Type B pancreatic cell (in vitro differentiated cells): ENCODE measurements at places on chromosomes 1 and 21. TPM values are rescaled to one million over a fixed set of nuclear protein-coding genes. Genes with fewer than 3 reads are reported as not detected.

DNA sequence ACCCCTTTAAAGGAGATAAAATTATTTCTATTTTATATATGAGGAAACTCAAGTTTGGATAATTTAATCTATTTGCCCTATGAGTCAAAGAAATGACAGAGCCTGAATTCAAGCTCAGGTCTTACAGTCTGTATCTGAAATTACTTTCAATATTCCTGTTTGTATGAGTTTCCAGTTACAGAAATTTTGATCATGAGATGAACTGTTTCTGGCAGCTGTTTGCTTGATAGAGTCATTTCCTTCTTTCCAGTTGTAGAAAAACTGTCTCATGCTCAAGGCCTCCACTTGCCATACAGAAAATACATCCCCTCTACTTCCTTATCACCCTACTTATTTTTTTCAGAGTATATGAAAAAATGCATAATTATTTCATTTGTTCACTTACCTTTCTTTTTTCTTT, 87.6 kb downstream of the PTPRC start:
- no peak overlapping the region for H3K27ac ChIP-seq
- H3K4me3 ChIP-seq = no peak overlapping the region
- no peaks in the 10 kb centered on the region for H3K27me3 ChIP-seq
- DNase-seq = no peak
- no peaks in the 10 kb centered on the region for H3K4me1 ChIP-seq

- no peaks in the 10 kb centered on the region for H3K27me3 ChIP-seq
- H3K36me3 ChIP-seq = peaks cover 22% of the 10 kb centered on the region
- no peaks in the 10 kb centered on the region for H3K4me1 ChIP-seq
- no peak overlapping the region for H3K4me3 ChIP-seq
- no peak overlapping the region for H3K27ac ChIP-seq
These were observed 58.1 kb downstream of the NEK7 start for GRCh38 chr1:198214924-198215323.

- no peaks in the 10 kb centered on the region for H3K27me3 ChIP-seq
- H3K4me1 ChIP-seq = peaks cover 27% of the 10 kb centered on the region
- no peak for DNase-seq
- H3K4me3 ChIP-seq = no peak overlapping the region
- H3K36me3 ChIP-seq = no peaks in the 10 kb centered on the region
- H3K27ac ChIP-seq = no peak overlapping the region
These were observed 59.5 kb downstream of the TOMM20 start for GRCh38 chr1:235069176-235069575.

DNA sequence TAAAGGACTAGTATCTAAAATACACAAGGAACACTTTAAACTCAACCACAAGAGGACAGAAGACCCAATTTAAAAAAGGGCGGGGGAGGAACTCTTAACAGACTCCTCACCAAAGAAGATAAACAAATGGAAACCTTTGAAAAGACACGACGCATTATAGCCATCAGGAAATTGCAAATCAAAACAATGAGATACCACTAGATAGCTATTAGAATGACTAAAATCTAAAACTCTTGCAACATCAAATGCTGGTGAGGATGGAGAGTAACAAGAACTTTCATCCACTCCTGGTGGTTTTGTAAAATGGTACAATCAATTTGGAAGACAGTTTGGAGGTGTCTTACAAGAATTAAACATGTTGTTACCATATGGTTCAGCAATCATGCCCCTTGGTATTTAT, 708.2 kb downstream of the BRINP3 start:
- H3K27me3 ChIP-seq = no peaks in the 10 kb centered on the region
- no peaks in the 10 kb centered on the region for H3K4me1 ChIP-seq
- no peaks in the 10 kb centered on the region for H3K36me3 ChIP-seq
- H3K4me3 ChIP-seq = no peak overlapping the region

- no peaks in the 10 kb centered on the region for H3K27me3 ChIP-seq
- no peak overlapping the region for H3K27ac ChIP-seq
- H3K4me1 ChIP-seq = peaks cover 3% of the 10 kb centered on the region
- H3K4me3 ChIP-seq = no peak overlapping the region
These were observed 96.9 kb downstream of the NEK7 start for GRCh38 chr1:198253668-198254067.

DNA sequence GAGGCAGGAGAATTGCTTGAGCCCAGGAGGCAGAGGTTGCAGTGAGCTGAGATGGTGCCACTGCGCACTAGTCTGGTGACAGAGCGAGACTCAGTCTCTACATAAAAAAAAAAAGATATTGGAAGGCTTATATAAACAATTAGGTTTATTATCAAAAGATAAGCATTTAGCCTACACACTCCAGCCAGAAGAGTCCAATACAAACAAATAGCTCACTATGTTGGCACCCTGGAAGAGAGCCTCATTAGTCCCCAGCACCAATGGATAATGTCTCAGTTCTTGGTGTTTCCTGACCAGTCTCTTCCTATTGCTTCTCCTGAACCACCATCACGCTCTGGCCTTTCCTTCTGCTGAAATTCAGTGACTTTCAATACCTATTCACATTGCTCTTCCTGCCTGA, 48.6 kb upstream of the ATP1A1 start:
- peaks cover 6% of the 10 kb centered on the region for H3K4me1 ChIP-seq
- no peak overlapping the region for H3K4me3 ChIP-seq
- DNase-seq = no peak
- no peaks in the 10 kb centered on the region for H3K36me3 ChIP-seq
- no peaks in the 10 kb centered on the region for H3K27me3 ChIP-seq

GRCh38 chr1:24451746-24452145, 36.1 kb downstream of the NIPAL3 start:
- H3K4me1 ChIP-seq = no peaks in the 10 kb centered on the region
- no peak overlapping the region for H3K27ac ChIP-seq
- H3K36me3 ChIP-seq = peaks cover 17% of the 10 kb centered on the region

DNA sequence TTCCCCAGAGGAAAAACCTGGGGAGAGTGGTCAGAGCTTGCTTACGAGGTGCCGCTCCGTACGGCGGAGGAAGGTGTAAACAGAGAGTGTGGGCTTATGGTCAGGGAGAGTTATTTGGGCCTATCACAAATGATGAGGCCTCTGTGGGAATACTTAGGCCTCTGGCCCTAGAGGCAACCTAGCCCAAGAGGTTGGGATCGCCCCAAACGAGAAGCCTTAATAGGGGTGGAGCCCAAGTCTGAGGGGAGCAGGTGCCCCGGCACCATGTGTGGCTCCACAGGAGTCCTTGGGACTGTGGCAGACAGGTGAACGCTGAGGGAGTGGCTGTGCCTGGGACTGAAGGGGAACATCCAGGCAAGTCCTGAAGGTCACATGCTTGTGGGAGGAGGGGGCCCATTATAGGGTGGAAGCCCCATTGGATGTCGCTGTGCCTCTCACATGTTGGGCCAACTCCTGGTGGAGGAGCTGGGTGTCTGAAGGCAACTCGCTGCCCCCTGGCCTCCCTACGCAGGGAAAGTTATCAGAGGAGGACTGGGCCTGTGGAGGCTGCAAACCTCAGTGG, 135.1 kb downstream of the ZSCAN20 start:
- H3K27me3 ChIP-seq = peaks cover 15% of the 10 kb centered on the region
- no peaks in the 10 kb centered on the region for H3K4me1 ChIP-seq
- H3K36me3 ChIP-seq = no peaks in the 10 kb centered on the region
- H3K27ac ChIP-seq = peak overlapping the region; percentile 51
- no peak overlapping the region for H3K4me3 ChIP-seq

DNA sequence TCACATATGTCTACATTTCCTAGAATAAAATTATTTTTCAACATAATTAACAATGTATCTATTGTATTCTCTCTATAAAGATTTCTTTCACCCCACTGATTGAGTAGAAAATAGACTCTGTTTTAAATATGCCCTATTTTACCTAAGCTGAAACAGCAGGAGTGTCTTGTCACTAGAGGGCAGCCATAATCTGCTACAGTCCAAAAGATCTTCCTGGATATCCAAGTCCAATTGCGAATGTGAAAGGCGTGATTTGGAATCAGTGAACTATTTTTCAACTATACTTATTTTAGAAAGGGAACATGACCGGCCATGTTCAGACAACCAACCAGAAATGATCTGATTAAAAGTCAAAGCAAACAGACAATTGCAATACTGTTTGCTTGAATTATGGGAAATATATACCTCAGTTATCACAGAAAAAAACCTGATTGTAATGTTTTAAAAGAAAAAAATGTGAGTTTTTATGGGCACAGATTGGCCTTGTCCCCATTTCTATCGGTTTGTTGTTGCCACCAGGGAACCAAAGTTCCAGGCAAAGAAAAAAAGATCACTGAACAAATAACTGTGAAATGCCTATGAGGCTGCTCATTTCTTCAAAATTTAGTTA, 1211.0 kb upstream of the ADGRL4 start:
- no peak overlapping the region for H3K27ac ChIP-seq
- H3K27me3 ChIP-seq = no peaks in the 10 kb centered on the region
- H3K36me3 ChIP-seq = no peaks in the 10 kb centered on the region

Gene GJB3
- total RNA-seq = 6.5 and 19.5 TPM in 2 replicates

Gene KCNA3
- total RNA-seq = 0.94 and 1.9 TPM in 2 replicates

Gene CD101
- 1.1 and 4.4 TPM in 2 replicates for total RNA-seq

Gene TSTD1
- 40.8 and 98.0 TPM in 2 replicates for total RNA-seq

Gene BNIPL
- 27.7 and 70.3 TPM in 2 replicates for total RNA-seq

Gene EDN2
- 0.24 and 1.0 TPM in 2 replicates for total RNA-seq

Gene DISP1
- total RNA-seq = 4.9 and 15.8 TPM in 2 replicates

Gene GJA8
- total RNA-seq = not detected in 2 replicates
